ENCODE measurements at places on chromosomes 4 and X. TPM values are rescaled to one million over a fixed set of nuclear protein-coding genes. Genes with fewer than 3 reads are reported as not detected.

Gene ANOS1
- polyA plus RNA-seq: 0.53 TPM

GRCh38 chrX:102866981-102867656 lies 70.0 kb upstream of the RAB40AL start:
- no peak for DNase-seq

DNA sequence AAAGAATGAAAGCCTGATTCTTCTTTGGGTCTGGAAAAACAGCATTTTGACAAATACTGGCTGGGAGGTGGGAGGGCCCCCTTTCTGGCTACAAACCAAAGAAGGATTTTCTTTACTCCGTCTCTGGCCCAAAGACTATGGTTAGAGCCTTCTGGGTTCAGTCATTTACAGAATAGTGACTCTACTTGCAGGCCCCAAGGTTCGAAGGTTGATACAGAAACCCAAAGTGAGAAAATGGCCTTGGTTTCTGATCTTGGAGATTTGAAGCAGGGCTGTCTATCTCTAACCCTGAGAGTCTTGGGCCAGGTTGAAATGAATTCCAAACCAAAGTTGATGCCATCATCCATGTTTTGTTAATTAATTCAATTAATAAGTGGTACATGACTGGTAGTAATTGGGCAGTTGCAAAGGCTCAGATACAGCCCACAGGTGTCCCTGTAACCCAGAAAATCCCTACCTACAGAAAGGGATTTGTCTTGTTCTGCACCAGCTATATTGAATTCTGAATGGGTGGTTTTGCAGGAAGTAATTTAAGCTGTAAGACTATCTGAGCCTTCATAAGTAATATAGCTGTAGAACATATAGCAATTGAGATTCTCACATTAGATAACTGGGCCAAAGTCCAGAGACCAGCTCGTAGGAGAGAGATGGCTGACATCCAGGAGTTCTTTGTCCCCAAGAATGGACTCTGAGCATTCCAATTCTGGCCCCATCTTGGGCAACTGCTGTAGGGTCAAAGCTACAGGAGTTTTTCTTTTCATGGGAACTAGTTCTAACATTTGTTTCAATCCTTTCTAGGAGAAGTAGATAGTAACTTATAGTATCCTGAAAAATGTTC lies 34.5 kb downstream of the CHRNA9 start:
- DNase-seq: no peak

GRCh38 chrX:78522601-78523000 lies 136.5 kb downstream of the RTL3 start:
- no peak for DNase-seq

DNA sequence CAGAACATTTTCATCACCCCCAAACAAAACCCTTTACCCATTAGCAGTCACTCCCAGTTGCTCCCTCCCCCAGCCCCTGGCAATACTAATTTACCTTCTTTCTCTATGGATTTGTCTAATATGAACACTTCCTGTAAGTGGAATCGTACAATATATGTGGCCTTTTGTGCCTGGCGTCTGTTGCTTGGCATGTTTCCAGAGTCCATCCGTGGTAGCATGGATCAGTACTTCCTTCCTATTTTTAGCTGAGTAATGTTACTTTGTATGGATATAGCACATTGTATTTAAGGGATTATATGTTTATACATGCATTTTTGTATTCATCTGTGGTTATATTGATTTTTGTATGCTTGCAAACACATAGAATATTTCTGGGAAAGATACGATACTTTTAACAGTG lies 48.2 kb downstream of the PPEF1 start:
- no peak for DNase-seq

GRCh38 chrX:102652031-102652688 lies 877 bp downstream of the GPRASP1 start:
- no peak for DNase-seq

Gene NLGN3
- polyA plus RNA-seq: 1.8 TPM

Gene ARR3
- not detected for polyA plus RNA-seq

DNA sequence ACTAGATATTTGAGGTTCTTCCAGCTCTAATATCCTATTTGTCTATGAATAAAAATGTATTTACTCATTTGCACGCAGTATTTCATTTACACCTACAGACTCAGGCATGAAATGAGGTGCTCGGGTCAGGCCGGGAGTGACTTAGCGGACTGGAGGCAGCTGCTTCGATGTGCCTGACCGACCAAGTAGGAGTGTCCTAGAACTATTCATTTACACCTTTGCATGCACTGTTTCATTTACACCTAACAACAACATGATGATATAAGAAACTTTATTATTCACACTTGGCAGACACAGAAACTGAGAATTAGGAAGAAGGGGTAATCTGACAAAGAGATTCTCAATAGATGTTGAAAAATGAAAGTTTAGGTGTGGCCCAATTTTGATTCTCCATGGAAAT lies 28.7 kb upstream of the FAT1 start:
- no peak for DNase-seq

- DNase-seq: no peak
Observed at GRCh38 chrX:1443496-1444075, 9.1 kb downstream of the ASMTL start.

Gene TLR1
- polyA plus RNA-seq: 4.4 TPM

- no peak for DNase-seq
Observed at GRCh38 chrX:104565791-104566680, at the start of gene IL1RAPL2. IL1RAPL2 (plus strand) TSS chrX:104566199.

Gene PAK3
- 0.33 TPM for polyA plus RNA-seq

DNA sequence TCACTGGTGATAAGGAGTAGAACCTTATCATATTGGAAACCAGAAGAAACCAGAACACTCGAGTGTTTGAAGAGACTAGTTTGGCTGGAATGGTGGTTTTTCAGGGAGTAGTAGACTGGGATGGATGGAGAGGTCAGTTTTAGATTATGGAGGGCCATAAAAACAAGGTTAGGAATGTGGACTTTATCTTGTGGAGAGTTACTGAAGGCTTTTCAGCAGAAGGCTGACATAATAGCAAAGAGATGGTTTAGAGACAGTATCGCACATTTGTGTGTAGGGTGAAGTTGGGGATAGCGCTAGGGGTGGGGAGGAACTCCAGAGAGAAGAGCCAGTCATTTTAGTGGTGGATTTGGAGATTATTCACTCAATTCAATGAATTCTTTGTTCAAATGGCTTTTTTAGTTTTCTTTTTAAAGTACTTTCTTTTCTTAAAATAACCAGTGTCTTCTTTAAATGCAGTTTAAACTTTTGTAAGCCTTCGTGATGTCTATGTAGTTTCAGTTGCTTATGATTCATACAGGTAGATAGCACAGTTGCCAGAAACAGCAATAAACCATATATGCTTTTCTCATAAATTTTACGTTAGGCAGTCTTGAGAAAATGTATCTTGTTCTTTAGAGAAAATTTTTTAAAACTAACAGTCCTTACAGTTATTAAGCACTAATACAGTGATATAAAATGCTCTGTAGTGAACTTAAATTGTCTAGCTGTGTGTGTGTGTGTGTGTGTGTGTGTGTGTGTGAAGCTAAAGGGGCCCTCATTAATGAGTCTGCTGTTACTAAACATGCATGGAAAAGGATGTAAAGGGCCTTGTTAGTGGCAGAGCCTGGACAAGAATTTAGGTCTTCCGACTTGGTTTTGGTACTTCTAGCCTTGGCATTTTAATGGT lies 3.8 kb downstream of the ARHGAP10 start:
- DNase-seq: no peak

DNA sequence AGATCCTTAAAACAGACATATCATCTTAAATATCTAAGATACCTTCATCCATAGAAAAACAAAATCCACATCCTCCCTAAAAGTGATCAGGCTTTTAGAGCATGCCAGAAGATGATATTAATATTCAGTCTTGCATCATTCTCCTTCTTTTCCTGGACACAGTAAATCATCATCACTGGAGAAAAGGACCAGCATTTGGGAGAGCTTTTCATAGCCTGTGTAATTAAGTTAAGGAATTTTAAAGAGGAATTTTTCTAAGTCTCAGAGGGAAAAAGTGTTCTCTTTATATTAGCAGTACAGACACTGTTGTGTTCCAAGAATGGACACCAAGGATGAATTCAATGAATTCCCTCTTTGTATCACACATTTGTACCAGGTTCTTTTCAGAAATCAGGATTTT lies 696 bp downstream of the SCRG1 start:
- no peak for DNase-seq

Gene GAGE12H
- not detected for polyA plus RNA-seq

- no peak for DNase-seq
Observed at GRCh38 chrX:124476562-124476961, 130.2 kb downstream of the SH2D1A start.

- DNase-seq: no peak
Observed at GRCh38 chrX:103012945-103013344, 51.0 kb downstream of the BEX1 start.

GRCh38 chrX:9947131-9947794 lies 19.9 kb upstream of the CLDN34 start:
- no peak for DNase-seq

DNA sequence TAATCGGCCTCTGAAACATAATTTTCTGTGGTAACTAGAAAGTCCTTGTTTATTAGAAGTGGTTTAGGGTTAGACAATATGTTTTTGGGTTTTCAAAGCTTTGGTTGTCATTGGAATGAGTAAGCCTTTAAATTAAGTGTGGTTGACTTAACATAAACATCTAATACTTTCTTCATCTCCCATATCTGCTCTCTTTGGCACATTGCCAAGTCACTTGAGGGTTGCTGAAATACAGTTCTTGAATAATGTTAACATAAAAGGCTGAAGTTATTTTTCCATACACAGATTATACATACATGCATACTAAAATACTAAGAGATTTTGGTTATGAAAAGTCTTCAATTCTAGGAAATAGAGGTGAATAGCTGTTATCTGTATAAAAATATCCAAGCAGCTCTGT lies 241.7 kb upstream of the BMP3 start:
- peak; percentile 10 for DNase-seq

- no peak for DNase-seq
Observed at GRCh38 chrX:107733686-107734085, 41.9 kb downstream of the TSC22D3 start.
